ENCODE measurements at places on chromosomes 7 and 10.

DNA sequence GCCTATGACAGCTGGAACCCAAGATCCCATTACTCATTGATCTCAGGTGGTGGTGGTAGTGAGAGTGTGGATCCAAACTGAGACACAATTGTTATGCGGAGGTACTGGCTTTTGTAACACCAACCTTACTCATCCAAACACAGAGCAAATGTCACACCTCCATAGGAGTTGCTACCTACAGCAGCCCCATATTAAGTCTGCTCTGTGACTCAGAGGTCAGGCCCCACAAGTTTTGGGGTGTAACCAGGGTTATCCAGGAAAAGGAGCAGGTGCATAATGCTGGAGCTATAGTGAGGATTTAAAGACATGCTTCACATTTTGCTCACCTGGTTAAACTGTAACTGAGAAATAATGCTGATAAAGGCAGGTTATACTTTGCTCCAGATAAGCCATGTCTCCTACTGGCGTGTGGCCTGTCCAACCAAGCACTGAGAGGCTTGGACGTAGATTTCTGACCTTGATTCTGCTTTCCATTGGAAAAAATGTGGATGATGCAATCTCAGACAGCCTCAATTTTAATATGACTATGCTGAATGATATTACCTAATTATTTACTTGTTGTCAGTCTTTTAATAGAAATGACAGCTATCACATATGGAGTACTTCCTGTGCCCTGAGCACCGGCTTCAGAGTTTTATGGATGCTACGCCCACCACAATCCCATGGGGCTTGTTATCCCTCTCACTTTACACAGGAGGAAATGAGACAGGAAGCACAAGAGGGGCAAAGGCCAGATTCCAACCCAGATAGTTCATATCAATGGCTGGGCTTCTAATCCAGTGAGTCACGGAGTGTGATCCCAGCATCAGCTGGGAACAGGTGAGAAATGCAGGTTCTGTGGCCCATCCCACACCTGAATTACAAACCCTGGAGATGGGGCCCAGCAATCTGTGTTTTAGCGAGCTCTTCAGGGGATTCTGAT lies 181.3 kb downstream of the CHN2 start:
- DNase-seq, result peak; percentile 25

- no peak for DNase-seq
Observed at GRCh38 chr7:81693080-81693479, 76.8 kb downstream of the HGF start.

GRCh38 chr10:27774831-27775230 lies 29.2 kb upstream of the MKX start:
- DNase-seq, result no peak

- DNase-seq, result no peak
Observed at GRCh38 chr7:50714857-50715256, 67.8 kb downstream of the GRB10 start.

DNA sequence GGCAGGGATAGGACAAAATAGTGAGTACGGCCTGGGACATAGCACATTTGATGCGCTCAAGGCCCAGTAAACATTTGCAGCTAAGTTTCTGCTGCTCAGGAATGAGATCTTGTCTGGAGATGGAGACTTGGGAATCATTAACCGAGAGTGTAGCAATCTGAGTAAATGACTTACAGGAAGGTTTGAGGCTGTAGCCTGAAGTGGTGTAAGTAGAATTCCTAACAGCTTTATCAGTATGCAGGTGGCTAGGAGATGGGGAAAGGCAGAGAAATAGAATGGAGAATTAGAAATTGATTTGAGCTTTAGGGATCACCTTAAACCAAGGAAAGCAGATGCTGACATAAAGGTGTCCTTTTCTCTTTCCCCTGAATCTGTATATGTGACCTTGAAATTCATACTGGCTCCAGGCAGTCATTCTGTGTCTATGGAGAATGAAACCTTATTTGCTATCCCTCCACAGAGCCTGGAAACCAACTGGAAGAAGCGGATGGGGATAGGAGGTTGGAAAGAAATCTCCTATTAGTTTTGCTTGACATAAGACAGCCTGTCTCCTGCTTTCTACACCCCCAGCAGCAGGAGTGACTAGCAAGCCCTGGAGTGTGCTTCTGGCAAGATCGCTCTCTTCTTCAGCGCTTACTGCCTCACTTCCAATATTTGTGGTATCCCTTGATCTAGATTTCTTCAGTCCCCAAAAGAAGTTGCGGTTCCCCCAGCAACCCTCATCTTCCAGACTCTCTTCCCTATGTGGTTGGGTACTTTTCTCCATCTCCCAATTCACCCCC lies 6.4 kb upstream of the PON2 start:
- peak; percentile 91 for DNase-seq

DNA sequence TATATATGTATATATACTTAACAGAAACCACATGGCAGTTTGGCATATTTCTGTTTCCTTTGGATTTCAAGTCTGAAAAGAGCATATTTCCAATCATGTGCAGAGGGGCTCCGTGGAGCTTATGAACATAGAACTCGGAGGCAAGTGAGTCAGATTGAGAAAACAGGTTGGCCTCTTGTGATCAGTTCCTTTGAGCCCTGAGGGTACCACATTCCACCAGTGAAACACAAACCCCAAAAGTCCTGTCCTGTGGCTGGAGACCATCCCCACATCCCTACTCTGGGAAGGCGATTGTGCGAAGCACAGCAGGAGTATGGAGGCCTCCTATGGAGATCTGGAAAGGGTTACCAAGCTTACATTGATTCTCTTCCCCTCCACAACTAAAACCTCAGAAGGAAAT lies 196.7 kb upstream of the TMEM72 start:
- no peak for DNase-seq

GRCh38 chr7:114825423-114825951 lies 96.4 kb upstream of the MDFIC start:
- no peak for DNase-seq

- DNase-seq, result no peak
Observed at GRCh38 chr7:2758673-2759616, 70.9 kb downstream of the AMZ1 start.

DNA sequence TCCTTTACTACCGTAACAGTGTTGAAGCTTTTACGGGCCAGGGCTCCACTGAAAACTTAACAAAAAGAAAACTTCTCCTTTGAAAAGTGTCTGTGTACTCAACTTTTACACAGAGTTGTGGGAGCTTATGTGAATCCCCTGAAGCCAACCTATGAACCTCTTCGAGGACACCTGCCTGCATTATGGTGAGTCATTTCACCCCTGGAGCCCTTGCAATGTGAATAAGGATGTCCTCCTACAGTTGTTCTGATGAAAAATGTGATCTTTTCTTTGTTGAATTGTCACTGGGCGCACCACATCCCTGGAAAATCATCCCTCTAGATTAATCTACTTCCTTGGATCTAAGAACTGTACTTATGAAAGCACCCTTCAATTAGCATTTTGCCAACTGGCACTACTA lies 93.2 kb downstream of the SORCS1 start:
- DNase-seq, result no peak

DNA sequence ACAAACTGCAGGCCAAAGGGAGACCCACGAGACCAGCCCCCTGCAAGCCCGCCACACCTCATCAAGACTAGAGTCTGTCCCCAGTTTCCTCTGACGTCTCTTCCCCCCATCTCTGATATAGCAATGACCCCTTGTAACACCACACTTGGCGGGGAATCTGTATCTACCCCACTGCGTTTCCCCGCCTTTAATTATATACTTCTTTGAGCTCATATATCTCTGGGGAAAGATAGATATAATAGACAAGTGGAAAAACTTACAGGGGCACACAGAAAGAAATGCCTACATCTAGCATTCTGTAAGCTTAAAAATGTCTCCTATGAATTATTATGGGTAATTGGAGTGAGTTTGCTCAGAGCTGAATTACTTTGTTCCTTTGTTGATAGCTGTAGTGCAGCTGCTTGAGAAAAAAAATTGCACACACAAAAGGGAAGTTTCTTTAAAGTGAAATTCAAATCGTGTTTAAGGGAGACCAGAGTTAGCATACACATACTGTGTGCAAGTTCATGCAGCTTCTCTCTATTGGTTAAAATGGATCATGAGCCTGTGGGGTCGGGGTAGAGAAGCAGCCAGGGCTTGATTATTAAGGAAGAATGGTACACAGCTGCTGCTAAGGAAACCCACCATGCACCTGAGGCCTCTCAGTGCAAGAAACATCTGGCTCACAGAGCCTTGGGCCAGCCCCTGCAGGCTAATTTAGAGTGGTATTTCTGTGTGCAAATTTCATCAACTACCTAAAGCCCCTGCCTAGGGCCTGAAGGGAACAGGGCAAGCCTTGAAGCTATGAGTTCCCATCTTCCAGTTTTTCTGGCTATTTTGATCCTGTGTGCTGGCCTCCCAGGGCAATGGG lies 32.5 kb downstream of the CDCA7L start:
- no peak for DNase-seq

GRCh38 chr10:35040760-35041501 lies 49.2 kb downstream of the CUL2 start:
- DNase-seq, result no peak

DNA sequence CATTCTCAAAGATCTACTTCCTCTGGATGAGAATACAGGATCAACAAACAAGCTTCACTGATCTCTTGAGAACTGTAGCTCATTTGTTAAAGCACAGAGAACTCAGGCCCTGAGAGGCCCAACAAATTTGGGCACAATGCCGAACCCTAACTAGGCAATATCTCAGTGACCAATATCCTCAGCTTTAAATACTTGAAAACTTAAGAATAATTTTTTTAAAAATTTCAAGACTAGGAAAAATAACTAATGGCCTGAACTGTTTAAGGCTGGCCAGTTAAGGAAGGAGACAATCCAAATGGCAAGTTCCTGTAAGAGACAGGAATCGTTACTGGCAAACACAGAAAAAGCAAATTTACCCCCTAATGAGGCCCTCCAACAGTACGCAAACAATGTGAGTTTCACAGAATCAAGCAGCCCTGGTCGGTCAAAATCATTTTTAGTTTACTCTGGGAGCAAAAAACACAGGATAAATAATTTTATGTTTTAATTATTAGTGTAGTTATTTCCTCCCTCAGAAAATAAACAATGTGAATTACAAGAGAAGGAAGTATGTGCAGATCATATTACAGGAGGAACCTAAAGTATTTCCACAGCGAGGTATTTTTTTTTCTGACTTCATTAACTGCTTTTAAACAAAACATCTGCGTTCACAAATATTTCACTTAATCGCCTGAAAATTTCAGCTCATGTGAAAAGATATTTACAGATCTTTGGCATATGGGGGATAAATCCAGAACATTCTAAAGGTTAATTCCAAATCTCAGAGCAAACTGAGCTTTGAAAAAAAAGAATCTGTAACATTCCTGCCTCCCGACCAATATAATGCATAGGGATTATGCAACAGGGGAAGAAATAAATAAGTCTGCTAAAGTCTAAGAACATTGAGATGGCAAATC lies 39.5 kb downstream of the NT5C2 start:
- peak; percentile 39 for DNase-seq

DNA sequence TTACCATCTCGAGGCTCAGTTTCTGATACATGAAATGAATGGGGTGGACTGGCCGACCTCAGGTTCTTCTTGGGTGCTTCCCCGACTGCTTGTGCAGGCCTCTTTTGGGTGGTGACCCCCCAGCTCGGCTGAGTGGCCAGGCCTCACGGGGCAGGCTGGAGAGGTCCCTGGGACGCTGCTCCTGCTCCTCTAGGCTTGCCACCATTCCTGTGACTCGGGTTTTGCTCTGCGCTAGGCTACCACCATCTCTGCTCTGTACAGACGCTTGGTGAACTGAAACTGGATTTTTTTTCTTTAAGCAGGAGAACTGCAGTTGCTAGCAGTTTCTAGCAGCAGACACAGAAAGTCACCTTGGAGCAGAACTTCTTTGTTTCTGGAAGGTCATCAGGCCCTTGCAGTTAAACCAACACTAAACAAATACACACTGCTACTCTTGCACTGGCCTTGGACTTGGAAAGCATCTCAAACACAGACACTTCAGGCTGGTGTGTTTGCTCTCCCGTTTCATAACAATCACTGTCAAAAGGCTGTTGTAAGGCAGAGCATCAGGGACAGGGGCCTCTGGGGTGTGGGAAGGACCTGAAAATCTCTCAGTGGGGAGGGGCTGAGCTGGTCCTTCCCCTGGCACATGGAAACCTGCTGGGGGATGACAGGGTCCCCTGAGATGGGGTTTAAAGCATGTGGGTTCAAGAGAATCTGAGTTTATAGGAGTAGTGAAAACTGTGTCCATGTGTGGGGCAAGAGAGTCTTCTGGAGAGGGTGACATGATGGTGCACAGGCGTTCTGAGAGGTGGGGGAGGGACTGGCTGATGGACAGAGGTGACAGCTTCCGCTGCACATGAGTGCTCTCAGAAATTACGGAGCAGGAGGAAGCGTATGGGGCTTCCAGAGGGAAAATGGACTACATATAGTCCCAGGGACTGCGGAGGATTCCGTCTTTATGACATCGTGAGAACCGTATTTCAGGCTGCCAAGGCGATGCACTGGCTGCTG lies 35.0 kb upstream of the GIMAP8 start:
- DNase-seq, result no peak

DNA sequence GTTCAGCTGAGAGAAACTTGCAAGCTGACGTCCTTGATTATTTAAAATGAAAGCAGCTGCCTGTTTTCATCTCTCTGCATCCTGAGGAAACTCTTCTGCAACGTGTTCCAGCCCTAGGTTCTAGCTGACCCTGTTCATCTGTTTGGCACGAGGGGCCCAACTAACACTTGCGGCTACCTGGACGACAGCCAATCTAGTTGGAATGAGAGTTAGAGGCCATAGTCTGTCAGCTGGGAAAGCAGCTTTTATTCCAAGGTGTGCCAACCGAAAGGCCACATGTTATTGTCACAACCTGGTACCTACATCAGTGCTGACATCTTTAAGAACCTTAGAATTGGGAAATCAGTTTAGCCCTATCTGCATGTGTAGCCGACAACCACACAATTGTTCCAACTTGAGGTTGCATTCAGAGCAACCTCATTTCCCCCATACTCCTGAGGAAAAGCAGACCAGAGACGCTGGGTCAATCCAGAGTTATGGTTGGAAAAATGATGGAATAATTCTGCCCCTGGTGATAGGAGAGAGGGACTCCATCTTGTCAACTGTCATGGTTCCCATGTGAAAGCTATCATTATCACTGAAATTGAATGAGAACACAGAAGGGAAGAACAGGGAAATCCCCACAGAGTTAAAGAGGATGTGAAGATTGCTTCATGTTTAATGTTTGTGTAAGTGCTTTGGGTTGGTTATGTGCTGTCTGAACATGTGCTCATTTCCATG lies 121.6 kb downstream of the EGFR start:
- peak; percentile 2 for DNase-seq

DNA sequence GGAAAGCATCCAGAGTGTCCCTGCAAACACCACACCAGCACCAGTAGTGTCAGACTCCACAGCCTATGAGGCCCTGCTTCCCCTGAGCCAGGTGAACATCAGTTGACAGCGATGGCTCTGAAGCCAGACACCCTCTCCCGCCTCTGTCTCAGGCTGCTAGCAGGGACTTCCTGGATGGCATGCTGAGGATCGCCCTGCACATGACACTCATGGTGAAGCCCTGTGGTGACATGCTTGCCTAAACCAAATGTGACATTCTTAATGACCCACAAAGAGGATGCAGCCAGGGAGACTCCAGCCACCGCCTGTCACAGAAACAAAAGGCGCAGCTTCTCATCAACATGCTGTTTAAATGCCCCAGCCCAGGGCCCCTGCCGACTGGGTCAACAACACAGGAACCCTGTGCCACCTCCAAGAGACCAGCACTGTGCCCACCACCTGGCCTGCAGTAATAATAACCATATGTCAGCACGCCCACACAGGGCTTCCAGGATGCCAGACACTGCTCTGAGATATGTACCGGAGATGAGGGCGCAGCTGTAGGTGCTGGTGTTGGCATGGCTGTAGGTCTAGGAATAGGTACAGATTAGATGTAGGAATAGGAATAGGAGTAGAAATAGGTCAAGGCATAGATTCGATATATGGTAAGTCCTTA lies 81.3 kb downstream of the GRID1 start:
- DNase-seq, result no peak

All from kidney glomerular epithelial cell (primary cell).